Smooth muscle cell of the coronary artery (primary cell): ENCODE measurements at places on chromosomes 3 and 15. TPM values are rescaled to one million over a fixed set of nuclear protein-coding genes. Genes with fewer than 3 reads are reported as not detected.

GUCA1C gene
- total RNA-seq: not detected in 2 replicates

PPP1R14D gene
- not detected in 2 replicates for total RNA-seq

GOLGA8J gene
- 0.08 and 0.12 TPM in 2 replicates for total RNA-seq

PIGZ gene
- total RNA-seq: 2.0 and 2.5 TPM in 2 replicates

HAPLN3 gene
- 6.7 and 11.2 TPM in 2 replicates for total RNA-seq

SCN11A gene
- total RNA-seq: under 0.01 TPM in 1 of 2 replicates, not detected in the other

CSPG4 gene
- total RNA-seq: 12.5 and 13.8 TPM in 2 replicates

AGTR1 gene
- 1.9 TPM in 1 of 2 replicates, not detected in the other for total RNA-seq

C3orf80 gene
- total RNA-seq: 0.59 and 0.75 TPM in 2 replicates

CSPG5 gene
- 0.12 and 0.15 TPM in 2 replicates for total RNA-seq

MYL3 gene
- total RNA-seq: 0.08 and 2.3 TPM in 2 replicates

SLC6A1 gene
- total RNA-seq: under 0.01 TPM in 1 of 2 replicates, not detected in the other
